Retina (tissue), 1 donor: ENCODE measurements at places on chromosomes 2 and 18.

GRCh38 chr18:14086458-14087231 lies 45.6 kb downstream of the ZNF519 start:
- peak; percentile 82 for DNase-seq

GRCh38 chr2:120871881-120872620 lies 136.4 kb downstream of the GLI2 start:
- DNase-seq = no peak

DNA sequence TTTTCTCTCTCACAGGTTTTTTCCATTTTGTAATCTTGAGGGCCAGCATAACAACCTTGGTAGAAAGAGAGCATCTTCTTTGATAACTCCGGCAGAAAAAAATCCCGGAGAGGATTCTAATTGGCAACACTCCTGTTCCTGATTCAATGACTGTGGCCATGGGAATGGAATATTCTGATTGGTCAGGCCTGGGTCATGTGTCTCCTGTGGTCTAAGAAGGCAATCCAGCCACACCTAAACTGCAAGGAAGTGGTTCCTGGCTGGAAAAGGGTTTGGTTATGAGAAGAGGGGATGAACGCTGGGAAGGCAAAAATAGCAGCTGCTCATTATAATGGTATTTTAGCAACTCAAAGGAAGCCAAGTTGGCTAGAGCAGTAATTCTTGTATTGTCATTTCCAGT lies 24.8 kb upstream of the ZNF638 start:
- no peak for DNase-seq

DNA sequence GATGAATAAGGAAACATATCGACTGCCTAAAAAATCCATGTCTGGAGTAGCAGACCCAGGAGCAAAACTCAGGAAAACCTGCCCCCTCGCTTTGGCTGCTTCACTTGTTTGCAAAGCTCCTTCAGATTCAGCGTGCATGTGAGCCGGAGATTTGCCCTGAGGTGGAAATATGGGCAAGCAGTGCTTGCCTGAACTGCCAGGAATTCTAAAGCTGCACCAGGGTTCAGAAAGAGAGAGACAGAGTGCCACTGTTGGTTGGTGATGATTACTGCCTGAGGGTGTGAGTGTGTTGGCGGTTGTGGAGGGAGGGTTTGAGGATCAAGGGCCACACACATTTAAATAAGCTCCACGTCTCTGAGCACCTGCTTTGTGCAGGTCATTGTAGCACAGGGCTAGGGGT lies 139.6 kb upstream of the RGPD4 start:
- no peak for DNase-seq

DNA sequence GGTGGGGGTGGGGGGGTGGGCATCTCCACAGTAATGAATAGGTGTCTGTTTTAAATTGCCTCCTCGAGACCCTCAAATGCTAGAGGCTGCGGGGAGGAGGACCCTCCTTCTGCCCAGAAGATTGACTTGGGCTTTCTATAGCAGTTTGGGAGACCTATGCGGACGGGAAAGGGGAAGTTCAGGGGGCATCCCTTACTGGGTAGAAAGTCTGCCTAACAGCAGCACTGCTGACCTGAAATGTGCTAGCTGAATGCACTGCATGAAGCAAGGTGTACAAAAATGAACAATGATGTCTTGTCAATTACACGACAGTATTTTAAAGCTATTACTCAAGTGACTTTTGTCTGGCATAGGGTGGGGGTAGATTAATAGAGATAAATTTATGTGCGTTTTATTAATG lies 2.5 kb downstream of the DCC start:
- DNase-seq = no peak

GRCh38 chr2:137437386-137437785 lies 526.9 kb upstream of the HNMT start:
- DNase-seq = no peak

DNA sequence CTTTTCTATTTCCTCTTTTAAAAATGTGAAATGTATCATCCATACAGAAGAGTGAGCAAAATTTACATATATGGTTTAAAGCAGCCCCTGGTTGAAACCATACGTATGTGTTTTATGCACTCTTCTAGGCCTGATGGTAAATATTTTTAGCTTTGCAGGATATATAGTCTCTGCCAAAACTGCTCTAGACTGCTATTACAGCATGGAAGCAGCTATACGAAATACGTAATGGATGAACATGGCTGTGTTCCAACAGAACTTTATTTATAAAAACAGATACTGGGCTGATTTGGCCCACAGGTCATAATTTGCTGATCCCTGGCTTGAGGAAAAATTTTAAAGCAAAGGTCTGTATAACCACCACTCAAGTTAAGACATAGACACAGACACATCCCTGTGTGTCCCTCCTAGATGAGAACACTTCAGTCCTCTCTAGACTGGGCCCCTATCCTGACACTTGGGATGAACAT lies 42.5 kb upstream of the ATP8B1 start:
- DNase-seq = no peak

DNA sequence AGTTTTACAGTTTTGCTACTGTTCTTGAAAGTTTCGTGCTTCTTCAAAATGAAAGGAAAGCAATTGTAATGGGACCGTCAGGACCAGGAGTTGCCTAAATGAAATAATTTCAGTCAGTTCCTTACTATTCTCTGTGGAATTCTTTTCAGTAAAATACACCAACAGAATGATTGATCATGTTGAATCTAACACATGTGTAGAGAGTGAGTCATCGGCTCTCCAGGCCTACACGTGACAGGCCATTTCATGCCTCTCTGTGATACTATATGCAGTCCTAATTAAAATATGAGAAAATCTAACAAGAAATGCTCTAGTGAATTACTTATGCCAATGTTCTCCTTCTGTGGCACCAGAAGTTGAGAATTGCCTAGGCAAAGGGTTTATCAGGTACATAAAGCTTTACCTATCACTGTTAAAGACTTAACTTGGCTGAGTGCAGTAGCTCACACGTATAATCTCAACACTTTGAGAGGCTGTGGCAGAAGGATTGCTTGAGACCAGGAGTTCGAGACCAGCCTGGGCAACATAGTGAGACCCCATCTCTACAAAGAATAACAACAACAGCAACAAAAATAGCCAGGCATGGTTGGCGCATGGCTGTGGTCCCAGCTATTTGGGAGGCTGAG lies 199.4 kb downstream of the LRRTM1 start:
- no peak for DNase-seq

DNA sequence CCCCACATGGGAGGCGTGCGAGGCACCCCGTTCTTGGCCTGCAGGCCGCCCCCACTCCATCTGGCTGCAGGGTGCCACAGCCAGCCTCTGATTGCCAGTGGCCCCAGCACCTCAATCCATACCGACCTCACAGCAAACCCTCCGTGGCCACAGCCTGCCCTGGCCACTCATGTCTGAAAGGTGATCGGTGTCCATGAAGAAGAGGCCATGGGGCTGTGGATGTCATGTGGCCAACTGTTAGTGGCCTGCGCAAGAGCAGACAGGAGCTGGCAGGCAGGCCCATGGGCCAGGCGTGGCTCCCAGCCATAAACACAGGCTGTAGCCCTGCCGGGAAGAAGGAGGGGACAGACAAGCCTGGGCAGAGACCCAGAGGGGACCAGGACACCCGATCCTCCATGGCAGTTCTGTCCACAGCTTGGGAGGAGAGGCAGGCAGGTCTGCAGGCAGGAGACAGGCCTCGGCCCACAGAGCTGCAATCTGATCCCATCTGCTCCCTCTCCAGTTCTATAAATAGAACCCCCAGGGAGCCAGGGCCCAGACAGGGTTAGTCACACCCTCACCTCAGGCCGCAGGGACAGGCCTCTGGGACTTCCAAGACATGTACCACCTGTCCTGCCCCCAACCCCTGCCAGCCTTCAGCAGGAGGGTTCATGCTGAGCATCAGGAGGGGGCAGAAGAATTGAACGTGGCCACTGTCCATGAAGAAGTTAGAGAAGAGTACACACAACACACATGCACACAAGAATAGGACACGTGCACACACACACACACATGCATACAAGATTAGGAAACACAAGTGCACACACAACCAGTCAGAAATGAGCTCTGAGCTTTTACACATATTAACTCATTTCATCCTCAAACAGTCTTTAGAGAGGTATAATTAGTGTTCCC lies 16.9 kb downstream of the STEAP3 start:
- DNase-seq = no peak

DNA sequence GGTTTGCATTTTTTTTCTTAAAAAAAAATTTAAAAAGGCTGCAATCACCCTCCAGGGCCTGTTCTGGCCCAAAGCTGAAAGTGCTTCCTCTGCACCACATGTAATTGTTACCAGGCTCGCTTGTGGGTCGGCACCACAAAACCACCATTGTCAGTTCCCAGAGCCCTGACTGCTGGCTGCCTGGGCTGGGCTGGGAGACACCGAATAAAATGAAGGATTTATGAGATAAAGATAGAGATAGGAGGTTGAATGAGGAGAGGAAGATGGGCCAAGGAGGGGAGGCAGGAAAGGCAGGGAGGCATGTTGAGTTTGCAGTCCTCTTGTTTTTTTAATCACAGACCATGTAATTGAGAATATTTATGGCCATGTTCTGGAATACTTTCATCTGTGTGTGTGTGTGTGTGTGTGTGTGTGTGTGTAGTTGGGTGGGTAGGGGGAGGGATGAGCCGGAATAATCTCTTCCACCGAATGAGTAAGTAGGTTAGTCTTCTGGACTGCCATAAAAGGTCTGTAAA lies 14.7 kb downstream of the NRP2 start:
- DNase-seq = peak; percentile 50

DNA sequence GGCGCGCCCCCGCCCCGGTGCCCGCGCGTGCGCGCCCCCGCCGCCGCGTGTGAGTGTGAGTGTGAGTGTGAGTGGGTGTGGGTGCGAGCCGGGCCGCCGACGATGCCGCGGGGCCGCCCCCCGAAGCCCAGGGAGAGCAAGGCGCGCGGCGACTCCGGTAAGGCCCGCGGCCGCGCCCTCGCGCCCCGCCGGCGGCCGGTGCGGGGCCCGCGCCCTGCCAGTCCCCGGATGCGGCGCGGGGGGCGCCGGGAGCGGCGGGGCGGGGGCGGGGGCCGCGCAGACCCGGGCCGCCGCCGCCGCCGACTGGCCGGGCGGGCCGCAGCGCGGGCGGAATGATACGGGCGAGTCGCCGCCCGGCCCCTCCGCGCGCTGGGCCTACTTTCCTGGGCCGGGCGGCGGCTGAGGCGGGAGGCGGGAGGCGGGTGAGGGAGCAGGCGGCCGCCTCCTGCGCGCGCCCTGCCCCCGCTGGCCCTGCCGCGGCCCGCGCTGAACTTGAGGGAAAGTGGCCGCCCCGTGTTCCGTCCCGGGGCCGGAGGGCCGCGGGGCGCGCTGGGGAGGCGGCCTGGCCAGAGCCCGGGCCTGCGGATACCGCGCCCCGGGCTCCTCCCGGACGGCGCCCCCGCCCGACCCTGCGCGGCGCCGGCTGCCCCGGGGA lies at the start of gene ZNF236:
Gene ZNF236, plus strand, starts transcription at position 52 of the 655 bp plus-strand sequence. Its CDS starts 51 bp downstream, at position 103.
- DNase-seq = peak; percentile 75

- no peak for DNase-seq
These were observed 362.8 kb upstream of the HS6ST1 start for GRCh38 chr2:128681507-128681906.

GRCh38 chr18:5964996-5965395 lies 69.7 kb upstream of the TMEM200C start:
- DNase-seq = no peak

GRCh38 chr2:74691929-74692328 lies 37.9 kb downstream of the SEMA4F start:
- DNase-seq = no peak

DNA sequence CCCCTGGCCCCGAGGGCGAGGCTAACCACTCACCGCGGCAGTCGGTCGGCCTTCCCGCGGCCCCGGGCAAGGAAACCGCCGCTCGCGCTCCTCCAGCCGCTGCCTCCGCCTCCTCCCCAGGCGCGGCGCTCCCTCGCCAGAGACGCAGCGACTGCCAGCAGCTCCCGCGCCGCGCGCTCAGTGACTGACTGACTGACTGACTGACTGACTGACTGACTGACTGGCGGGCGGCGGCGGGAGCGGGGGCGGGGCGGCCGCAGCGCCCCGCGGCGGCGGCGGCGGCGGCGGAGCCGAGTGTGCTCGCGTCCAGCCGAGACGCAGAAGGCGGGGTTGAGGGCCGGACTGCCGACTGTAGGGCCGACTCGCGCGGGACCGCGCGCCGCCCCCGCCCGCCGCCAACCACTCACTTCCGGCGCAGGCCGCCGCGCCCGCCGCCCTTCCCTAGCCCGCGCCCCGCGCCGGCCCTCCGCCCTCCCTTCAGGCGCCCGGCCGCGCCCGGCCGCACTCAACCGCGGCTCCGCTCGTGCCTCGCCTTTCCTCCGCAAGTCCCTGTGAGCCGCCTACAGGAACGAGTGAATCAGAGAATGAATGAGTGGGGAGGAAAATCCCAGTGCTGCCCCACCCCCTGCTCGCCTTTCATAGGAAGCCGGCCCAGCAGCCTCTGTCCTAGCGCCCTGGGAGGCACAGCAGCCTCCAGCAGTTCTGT lies at the start of gene RAPH1:
Gene RAPH1, minus strand, starts transcription at position 224 of the 706 bp plus-strand sequence. CDS start 39,948 bp downstream, outside the sequence.
- peak; percentile 88 for DNase-seq

DNA sequence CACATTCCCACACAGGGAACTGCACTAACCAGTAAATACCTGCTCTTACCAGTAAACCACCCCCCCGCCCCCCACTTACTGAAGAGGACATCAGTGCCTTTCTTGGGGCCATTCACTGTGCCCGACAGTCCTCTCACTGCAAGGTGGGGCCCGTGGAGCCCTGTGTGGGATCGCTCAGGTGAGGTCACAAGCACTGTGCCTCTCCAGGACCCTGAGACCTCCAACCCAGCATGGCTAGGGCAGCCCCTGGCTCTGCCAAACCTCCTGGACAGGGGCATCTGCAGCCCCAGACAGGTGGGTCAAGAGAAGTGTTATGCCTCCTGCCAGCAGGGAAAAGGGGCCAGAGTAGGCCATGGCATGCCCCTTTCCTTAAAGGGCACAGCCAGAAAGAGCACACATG lies 6.7 kb upstream of the NEURL3 start:
- no peak for DNase-seq

- DNase-seq = peak; percentile 55
These were observed 3.7 kb downstream of the NPPC start for GRCh38 chr2:231922311-231923009.

- no peak for DNase-seq
These were observed 222.9 kb downstream of the NDUFA10 start for GRCh38 chr2:239802185-239802649.

- no peak for DNase-seq
These were observed 16.9 kb upstream of the KCNJ13 start for GRCh38 chr2:232793271-232793670.

DNA sequence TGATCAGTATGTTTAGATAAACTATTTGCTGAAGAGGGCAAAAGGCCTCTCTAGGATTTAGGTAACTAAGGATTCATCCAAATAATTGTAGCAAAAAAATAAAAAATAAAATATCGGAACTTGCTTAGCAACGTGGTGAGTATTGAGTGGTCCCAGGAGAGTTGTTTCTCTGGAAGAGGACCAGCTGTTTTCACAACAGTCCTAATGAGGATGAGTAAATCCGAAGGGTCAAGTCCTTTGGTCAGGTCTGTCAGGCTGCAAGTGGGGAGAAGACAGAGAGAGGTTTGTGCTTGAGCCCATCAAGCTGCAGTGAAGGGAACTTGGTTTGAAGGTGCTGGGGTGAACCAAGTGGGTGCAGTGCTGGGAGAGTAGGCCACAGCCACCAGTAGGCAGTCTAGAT lies 539.2 kb downstream of the SLC4A3 start:
- no peak for DNase-seq
